ENCODE measurements at places on chromosomes 4 and X.
A peak's percentile ranks its signal among the peaks of the same experiment; 100 is the strongest.

GRCh38 chrX:101417981-101418841 lies 10.2 kb downstream of the HNRNPH2 start:
- DNase-seq, result peak; percentile 49

DNA sequence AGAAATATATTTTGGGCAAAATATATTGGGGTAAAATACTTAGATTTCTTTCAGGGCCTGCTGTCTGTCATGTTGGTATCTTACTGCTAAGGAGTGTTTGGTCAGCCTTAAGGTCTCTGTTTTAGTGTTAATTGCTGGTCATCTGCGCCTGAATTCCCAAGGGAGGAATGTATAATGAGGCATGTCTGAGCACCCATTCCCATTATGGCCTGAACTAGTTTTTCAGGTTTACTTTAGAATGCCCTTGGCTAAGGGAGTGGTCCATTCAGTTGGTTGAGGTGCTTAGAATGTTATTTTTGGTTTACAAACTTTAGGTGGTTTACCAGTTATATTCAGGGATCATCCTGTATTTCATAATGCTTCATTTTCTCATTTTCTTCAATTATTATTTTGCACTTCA lies 125.9 kb downstream of the CFAP299 start:
- no peak for DNase-seq

DNA sequence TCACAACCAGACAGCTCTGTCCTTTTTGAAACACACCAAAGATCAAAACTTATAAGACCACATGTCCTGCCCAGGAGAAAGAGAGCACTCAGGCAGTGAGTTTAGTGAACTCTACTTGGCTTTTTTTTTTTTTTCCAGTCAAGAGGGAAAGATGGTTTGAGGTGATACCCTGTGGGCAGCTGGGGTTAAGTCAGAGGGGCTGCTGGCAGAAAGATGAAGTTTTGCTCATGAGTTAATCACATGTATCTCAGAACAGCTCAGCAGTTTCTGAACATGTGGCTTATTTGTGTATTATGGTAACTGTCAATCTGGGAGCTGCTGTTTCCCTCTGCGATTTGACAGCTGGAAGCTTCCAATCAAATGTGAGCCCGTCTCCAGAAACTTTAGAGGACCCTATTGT lies 56.4 kb upstream of the MAP3K15 start:
- DNase-seq, result no peak

DNA sequence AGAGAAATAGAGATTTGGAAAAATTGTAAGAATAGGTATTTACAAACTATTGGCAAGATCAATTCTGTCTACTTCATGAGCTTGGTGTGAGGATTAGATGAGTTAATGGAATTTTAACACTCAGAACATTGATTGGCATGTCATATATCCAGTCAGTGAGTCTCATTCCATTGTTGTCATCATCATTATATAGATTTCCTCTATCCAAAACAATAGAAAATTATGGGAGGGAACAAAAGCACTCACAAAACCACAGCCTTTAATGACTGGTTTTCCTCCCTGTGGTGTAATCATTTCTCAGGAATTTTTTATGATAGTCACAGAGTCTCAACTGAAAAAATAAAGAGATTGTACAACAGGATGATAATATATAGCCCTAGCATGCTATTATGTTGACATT lies 21.1 kb downstream of the KLHL5 start:
- DNase-seq, result no peak

DNA sequence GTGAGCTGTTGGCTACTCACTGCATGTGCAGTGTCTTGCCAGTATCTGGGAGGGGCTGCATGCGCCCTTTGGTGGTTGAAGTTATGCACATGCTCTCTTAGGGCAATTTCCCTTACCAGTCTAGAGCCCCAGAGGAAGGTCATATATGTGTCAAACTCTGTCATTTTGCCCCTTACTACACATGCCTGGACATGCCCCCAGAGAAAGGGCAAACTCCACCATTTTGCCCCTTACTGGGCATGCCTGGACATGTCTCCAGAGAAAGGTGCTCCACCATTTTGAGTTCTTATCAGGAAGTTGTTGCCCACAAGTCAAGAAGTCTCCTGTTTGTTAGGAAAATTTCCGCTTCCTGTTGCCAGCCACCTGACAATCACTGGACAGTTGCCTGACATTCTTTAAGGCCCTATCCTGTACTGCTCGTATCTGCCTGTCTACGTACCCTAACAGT lies 56.4 kb upstream of the PLAC8 start:
- no peak for DNase-seq

DNA sequence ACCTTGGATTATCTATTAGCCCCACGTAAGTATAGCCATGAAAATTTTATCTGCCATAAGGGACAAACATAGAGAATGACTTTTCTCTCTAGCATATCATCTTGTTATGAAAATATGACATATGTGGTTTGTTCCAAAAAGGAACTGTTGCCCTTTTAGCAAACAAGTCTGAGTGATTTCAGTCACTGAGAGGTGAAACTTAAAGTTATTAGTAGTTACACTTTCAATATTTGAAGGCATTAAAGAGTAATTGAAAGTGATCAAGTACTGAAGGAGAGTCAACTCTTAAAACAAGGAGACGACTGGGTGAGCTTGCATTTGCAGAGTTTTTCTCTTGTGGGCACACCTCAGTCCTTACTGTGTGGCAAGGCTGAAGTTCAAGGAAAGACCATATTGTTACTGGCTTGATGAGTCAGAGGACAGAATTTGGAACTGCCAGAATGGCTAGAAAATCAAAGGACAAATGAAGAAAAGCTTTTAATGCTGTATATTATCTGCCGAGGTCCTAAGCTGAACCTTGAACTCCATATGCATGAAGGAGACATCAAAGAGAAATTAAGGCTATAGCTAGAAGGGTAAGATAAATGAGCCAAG lies 205.1 kb upstream of the EMCN start:
- DNase-seq, result no peak

DNA sequence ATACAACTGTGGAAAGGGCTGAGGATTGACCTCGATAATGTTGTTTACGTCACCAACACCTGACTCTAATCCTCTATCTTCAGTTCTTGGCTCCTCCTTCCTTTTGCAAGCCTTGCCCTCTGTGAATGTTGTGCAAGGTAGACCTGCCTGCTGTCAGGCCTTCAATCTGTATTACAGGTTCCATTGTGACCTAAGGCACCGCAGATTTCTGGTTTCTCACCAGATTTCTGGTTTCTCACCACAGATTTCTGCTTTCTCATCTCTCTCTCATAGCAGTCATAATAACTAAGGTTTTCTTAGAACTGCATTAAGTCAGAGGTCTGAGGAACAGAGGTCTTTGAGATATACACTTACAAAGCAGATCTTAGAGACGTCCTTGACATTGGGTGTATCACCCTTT lies 51.5 kb upstream of the ETNPPL start:
- DNase-seq, result no peak

- no peak for DNase-seq
Observed at GRCh38 chrX:148958901-148959300, 458.5 kb downstream of the AFF2 start.

GRCh38 chrX:103754401-103754800 lies 22.2 kb upstream of the PLP1 start:
- DNase-seq, result no peak

GRCh38 chr4:78721747-78722146 lies 54.4 kb upstream of the BMP2K start:
- DNase-seq, result no peak

GRCh38 chr4:94455081-94455480 lies 3.3 kb downstream of the PDLIM5 start:
- no peak for DNase-seq

GRCh38 chr4:45409536-45409935 lies 683.2 kb upstream of the GNPDA2 start:
- no peak for DNase-seq

DNA sequence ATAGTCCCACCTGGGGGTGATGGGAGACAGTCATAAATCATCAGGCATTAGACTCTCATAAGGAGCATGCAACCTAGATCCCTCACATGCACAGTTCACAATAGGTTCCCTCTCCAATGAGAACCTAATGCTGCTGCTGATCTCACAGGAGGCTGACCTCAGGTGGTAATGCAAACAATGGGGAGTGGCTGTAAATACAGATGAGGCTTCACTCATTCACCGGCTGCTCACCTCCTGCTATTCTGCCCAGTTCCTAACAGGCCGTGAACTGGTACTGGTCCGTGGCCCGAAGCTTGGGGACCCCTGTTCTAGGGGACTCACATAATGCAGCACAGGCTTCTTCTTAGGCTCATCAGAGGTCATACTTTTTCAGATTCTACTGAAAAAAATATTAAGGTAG lies 625.9 kb upstream of the AGA start:
- DNase-seq, result no peak

GRCh38 chr4:6263526-6264224 lies 6.0 kb upstream of the WFS1 start:
- no peak for DNase-seq

DNA sequence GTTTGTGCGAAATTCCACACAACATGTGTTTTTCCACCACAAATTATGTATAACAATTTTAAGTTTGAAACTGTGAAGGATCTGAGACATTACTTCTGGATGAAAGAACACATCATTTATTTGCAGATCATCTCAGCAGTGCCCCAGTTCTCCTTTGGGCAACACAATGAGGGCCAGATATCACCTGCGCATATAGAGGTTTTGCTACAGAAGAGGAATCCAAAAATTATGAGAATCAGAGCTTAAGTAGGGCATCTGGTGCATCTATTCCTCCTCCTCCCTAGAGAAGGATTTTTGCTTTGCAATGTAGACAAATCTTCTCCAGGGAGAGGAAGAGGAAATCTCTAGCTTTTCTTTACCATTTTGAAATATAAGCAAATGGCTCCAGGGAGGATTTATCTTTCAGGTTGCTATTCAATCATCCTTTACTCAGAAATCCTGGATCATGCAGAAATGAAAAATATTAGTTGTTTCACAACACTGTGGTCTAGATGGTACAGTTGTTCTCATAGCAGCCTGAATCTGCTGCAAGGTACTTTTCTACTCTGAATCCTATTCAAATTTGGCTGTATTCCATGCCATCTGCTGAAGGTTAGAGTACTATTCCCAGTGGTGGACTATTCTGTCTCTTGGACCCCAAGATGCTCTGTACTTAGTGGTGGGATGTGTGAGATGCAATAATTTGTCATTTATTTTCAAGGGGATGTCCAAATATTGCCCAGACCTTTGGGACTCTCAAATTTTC lies 132.1 kb downstream of the SNCA start:
- peak; percentile 74 for DNase-seq

DNA sequence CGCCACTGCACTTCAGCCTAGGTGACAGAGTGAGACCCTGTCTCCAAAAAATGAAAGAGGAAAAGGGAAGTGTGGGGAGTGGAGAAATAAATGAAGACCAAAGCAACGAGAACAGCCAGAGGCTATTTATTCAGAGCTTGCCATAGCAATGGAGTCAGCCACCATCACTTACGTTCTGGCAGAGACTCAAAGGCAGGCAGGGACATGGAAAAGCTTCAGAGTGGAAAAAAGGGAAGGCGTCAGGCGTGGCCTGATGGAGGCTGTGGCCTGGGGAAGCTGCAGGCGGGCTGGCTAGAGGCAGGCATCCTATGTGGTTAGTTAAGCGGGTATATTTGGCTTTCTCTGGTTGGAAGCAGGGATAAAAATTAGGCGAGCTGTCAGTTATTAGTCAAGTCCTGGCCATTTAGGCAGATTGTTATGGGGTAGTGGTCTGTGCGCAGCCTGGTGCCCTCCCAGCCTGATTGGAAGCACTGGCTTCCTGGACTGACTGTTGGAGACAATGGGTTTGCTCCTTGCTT lies 73.3 kb downstream of the DCTD start:
- DNase-seq, result no peak

GRCh38 chr4:102596532-102596931 lies 95.4 kb downstream of the NFKB1 start:
- no peak for DNase-seq

DNA sequence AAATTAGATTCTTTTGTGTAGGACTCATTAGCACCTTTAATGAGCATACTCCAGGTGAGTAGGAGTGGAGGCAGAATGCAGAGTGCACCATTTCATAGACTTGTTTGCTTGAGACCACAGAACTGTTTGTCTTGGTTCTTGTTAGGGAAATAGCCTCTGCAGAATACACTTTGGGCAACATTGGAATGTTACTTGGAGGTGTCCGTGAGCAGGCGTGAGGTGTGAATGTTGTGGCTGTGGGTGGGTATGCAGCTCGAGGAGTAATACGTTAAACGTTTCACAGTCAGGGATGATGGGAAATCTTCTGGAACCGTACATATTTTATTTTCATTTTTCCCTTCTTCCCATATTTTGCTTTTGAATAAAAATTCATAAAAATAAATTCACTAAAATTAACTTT lies 31.6 kb downstream of the PAQR3 start:
- DNase-seq, result no peak

DNA sequence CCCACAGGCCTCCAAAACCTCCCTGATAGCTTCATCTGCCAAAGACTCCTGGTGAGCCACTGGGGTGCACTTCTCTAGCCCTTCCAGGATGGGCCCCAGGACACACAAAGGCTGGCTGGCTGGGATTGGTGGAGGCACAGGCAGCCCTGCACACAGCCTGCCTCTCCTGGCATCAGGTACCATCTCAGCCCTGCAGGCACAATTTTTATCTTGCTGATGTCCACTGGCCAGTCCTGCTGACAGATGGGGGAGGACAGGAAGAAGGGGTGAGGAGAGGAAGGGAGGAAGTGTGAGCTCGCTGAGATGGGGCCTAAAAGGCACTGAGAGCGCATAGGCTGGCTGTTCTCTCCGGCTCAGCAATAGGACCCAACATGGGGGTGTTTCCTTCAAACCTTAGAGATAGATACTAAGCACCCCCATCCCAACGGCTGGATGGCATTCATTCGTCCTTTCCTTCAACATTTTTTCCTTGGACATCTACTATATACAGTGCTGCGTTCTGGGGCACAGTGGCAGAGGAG lies 92.7 kb downstream of the PJA1 start:
- DNase-seq, result no peak

DNA sequence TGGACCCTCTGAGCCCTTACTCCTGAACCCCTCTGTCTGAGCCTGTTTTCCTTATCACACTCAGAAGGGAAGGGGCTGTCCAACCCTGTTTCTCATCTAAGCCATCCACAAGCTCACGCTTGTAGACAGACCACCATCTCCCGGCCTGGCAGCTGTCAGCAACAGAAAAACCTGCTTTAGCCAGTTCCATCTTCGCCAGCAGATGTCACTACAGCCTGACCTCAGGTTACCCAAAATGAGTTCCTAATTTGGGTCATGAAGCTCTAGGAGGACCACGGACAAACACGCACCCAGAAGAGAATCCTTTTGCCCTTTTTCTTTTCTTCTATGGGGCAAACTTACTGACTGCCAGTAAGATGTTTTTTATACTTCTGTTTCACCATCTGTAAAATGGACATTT lies 445.4 kb downstream of the BCOR start:
- DNase-seq, result no peak

GRCh38 chr4:102819588-102820365 lies 7.6 kb downstream of the UBE2D3 start:
- DNase-seq, result no peak

DNA sequence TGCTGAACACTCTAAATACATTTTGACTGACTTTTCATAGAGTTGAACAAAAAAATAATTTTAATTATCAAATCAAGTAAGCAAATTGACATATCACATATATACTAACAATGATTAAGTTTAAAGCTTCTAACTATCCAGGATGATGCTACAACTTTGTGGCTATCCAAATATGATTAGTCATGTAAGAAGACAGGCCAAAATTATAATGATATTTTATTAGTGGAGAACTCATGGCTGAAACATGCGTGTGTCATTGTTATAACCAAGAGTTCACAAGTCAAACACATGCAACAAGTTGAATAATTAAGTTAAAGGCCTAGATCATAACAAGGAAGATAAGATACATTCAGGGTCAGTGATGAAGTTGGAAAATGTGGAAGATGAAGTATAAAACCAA lies 346.8 kb downstream of the FSTL5 start:
- no peak for DNase-seq
